Lung (tissue), 17 donors: ENCODE measurements at places on chromosomes 13 and 19. TPM values are rescaled to one million over a fixed set of nuclear protein-coding genes. Genes with fewer than 3 reads are reported as not detected.

DNA sequence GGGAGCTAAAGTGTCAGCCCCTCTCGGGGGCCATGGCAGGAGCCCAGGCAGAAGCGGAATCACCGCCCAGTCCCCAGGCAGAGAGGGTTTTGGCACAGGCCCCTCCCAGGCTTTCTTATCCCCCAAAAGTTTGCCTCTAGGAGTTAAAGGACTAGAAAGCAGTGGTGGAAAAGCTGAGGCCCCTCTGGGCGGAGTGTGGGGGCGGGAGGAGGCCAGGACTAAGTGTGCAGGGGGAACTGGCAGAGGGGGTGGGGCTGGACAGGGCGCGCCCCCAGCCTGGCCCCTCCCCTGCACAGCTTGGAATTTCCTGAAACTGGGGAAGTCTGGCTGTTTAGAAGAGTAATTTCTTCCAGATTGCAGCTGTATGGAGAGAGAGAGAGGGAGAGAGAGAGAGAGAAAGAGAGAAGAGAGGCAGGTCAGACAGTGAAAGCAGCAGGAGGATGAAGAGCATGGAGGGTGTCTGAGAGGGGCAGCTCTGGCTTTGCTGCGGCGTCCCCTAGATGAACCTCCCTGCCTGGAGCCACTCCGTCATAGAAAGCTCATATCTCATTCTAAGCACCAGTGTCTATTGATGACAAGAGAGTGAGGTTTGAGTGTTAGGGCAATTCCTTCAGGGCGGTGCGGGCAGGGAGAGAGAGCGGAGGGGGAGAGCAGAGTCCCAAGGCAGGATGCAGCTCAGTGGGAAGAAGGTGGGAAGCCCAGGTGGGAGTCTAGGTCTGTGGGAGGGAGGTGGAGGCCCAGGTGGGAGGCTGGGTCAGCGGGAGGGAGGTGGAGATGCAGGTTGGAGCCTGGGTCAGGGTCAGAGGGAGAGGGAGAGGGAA lies at the start of gene CDC42EP5:
CDC42EP5 (minus strand) TSS at position 226 of the 821 bp plus-strand sequence. CDS start 7,749 bp downstream, outside the sequence.
- peak within 1 kb of the TSS; percentile 76 for H3K27ac ChIP-seq
- H3K27me3 ChIP-seq: no peaks in the 10 kb centered on the region
- peak; percentile 97 for DNase-seq

The APOC1 gene
- total RNA-seq: 14.0 TPM

DNA sequence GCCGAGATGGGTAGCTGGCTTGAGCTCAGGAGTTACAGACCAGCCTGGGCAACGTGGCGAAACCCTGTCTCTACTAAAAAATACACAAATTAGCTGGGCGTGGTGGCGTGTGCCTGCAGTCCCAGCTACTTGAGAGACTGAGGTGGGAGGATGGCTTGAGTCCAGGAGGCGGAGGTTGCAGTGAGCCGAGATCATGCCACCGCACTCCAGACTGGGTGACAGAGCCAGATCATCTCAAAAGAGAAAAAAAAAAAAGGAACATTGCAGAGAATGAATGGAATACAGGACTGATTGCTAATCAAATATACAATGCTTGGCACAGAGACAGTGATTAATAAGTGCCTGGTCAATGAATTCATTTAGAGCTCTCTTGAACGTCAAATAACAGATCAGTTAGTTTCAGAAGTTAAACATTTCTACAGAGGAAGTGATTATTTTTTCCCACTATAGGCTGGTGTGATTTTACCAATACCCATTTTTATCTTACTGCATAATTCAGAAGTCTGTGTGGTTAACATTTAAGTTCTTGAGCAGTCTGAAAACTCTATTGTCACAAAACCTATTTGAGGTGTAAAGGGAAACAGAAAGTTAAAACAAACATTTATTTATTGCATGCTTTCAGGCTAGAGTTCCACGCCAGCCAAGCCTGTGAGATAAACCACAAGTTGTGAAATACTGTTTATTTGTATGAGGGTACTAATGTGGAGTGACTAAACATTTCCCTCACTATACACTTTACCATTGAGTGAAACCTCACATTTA lies 7.7 kb upstream of the TBC1D4 start:
- no peak overlapping the region for H3K27ac ChIP-seq
- no peak overlapping the region for H3K4me3 ChIP-seq
- no peaks in the 10 kb centered on the region for H3K36me3 ChIP-seq
- DNase-seq: peak; percentile 61

GRCh38 chr19:45038931-45039893 lies at the start of gene CLASRP:
Gene CLASRP, plus strand, starts transcription at chr19:45039045. Its CDS starts 1,168 bp downstream, at chr19:45040213.
- H3K4me3 ChIP-seq: peak within 1 kb of the TSS; percentile 67
- peaks cover 3% of the 10 kb centered on the region for H3K36me3 ChIP-seq
- peaks cover 10% of the 10 kb centered on the region for H3K4me1 ChIP-seq
- DNase-seq: peak; percentile 96
- H3K27ac ChIP-seq: peak within 1 kb of the TSS; percentile 85

DNA sequence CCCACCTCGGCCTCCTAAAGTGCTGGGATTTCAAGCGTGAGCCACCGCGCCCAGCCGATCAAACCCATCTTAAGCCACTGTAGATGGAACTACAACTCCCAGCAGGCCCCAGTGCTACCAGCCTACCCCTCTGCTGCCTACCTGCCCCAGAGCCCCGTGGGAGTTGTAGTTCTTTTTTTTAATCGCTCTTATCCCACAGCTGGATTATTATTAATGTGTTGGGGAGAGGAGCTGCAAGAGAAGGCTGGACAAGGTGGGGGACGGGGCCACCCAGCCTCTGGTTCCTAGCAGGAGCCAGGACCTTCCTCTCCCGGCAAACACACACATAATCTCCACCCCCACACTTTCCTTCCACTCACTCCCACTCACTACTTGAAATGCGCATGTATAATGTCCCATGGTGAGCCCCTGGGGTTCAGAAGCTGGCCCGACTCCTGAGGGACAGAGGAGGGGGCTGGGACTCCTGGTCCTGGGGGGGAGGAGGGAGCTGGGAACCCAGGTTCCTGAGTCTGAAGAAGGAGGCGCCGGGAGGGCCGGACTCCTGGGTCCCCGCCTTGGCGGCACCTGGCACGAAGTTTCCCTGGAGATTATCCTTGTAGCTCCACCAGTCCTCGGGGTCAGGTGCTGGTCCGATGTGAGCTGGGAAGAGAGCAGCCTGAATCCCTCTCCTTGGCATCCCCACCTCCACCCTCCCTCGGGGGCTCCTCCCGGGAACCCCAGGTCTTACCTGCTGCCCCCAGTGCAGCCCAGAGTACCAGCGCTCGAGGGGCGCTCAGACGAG lies 958 bp downstream of the CA11 start:
- no peak overlapping the region for H3K4me3 ChIP-seq
- DNase-seq: peak; percentile 80
- no peaks in the 10 kb centered on the region for H3K36me3 ChIP-seq
- peaks cover 5% of the 10 kb centered on the region for H3K27me3 ChIP-seq

DNA sequence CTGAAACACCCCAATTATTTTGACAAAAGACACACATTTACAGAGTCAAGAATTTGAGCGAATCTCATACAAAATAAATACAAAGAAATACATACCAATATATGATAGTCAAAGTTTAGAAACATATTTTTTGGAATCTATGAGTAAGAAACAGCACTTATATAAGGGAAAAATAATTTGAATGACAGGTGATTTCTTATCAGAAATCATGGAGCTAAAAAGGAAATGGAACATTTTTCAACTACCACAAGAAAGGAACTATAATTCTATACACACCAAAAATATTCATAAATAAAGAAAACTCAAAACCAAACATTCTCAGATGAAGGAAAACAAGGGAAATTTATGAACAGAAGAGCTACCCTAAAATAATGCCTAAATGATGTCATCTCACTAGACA lies 1226.6 kb downstream of the PCDH9 start:
- H3K27ac ChIP-seq: no peak overlapping the region
- no peaks in the 10 kb centered on the region for H3K27me3 ChIP-seq
- no peaks in the 10 kb centered on the region for H3K4me1 ChIP-seq
- DNase-seq: no peak
- H3K36me3 ChIP-seq: no peaks in the 10 kb centered on the region

GRCh38 chr13:97325738-97326137 lies 103.6 kb downstream of the MBNL2 start:
- DNase-seq: no peak
- no peak overlapping the region for H3K27ac ChIP-seq
- H3K4me3 ChIP-seq: no peak overlapping the region
- H3K4me1 ChIP-seq: peaks cover 24% of the 10 kb centered on the region
- H3K27me3 ChIP-seq: no peaks in the 10 kb centered on the region

DNA sequence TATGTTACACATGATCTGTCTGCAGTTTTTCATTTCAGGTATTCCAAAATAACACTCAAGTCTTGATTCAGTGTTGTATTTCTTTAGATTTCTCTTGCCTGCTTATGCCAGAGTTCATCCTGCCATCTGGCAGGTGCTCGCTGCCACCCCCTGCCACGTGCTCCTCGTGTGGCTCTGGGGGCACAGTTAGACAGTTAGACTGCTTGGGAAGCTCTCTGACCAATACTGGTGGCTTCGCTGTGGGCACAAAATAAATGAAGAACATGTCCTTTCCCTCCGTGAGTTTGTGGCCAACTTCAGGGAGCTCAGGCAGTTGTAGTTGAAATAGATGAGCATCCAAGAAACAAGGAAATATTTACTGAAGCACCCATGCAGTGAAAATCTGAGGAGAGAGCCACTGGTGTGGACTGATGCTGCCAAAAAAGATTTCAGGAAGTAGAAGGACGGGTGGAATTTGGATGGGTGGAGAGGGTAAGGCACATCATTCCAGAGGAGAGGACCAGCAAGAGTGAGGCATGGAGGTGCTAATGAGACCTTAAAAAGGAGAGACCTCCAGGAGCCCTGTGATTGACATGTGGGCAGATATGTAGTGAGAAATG lies 37.5 kb upstream of the GPR183 start:
- H3K36me3 ChIP-seq: peaks cover 18% of the 10 kb centered on the region
- no peaks in the 10 kb centered on the region for H3K27me3 ChIP-seq
- H3K4me1 ChIP-seq: no peaks in the 10 kb centered on the region
- H3K4me3 ChIP-seq: no peak overlapping the region

- no peak for DNase-seq
- no peaks in the 10 kb centered on the region for H3K4me1 ChIP-seq
- no peak overlapping the region for H3K27ac ChIP-seq
- no peak overlapping the region for H3K4me3 ChIP-seq
- H3K36me3 ChIP-seq: no peaks in the 10 kb centered on the region
These were observed 362.0 kb downstream of the RFC3 start for GRCh38 chr13:34179927-34180326.

The C19orf81 gene
- total RNA-seq: not detected

- no peak overlapping the region for H3K27ac ChIP-seq
- no peak for DNase-seq
These were observed 205.0 kb downstream of the NALCN start for GRCh38 chr13:101211261-101211660.

GRCh38 chr13:51887468-51887867 lies 25.7 kb downstream of the CCDC70 start:
- no peak for DNase-seq
- no peak overlapping the region for H3K27ac ChIP-seq
- no peaks in the 10 kb centered on the region for H3K27me3 ChIP-seq
- H3K4me3 ChIP-seq: no peak overlapping the region
- H3K36me3 ChIP-seq: no peaks in the 10 kb centered on the region
- H3K4me1 ChIP-seq: no peaks in the 10 kb centered on the region
